Tibial nerve (tissue), 4 donors: ENCODE measurements at places on chromosomes 6 and 20. TPM values are rescaled to one million over a fixed set of nuclear protein-coding genes. Genes with fewer than 3 reads are reported as not detected.

The GPR6 gene
- total RNA-seq, result not detected

- DNase-seq, result no peak
Measured at GRCh38 chr6:90049295-90049694, 155.0 kb downstream of the GJA10 start.

DNA sequence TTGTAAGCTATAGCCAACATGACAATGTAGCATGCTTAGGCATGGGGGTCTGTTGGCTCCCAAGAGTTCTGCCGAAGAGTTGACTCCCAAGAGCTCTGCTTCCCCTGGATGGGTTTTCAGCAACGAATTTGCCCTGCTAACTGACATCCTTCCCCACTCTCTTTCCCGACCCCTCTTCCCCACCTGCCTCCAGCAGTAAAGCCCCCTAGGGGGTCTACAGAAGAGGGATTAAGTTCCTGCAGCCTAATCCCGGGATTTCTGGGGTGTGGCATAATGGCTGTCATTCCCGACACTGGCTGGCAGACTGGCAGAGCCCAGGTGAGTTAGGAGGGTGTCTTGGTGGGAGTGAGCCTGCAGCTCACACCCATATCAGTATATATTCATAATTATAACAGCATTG, 121.0 kb upstream of the ZNF184 start:
- no peak for DNase-seq

- DNase-seq, result no peak
Measured at GRCh38 chr20:34180460-34181120, 60.6 kb upstream of the ASIP start.
